Type B pancreatic cell (in vitro differentiated cells): ENCODE measurements at places on chromosomes 3 and 15. TPM values are rescaled to one million over a fixed set of nuclear protein-coding genes. Genes with fewer than 3 reads are reported as not detected.
A peak's percentile ranks its signal among the peaks of the same experiment; 100 is the strongest.

- H3K4me1 ChIP-seq: peaks cover 15% of the 10 kb centered on the region
- H3K36me3 ChIP-seq: peaks cover 28% of the 10 kb centered on the region
- no peak overlapping the region for H3K27ac ChIP-seq
- no peaks in the 10 kb centered on the region for H3K27me3 ChIP-seq
- no peak for DNase-seq
These were observed 16.1 kb upstream of the APH1B start for GRCh38 chr15:63261311-63261710.

PAQR5 gene
- total RNA-seq: 7.8 and 22.3 TPM in 2 replicates

GRCh38 chr3:196150481-196150880 is 60.7 kb downstream of the ZDHHC19 start:
- H3K36me3 ChIP-seq: no peaks in the 10 kb centered on the region
- no peak for DNase-seq
- no peaks in the 10 kb centered on the region for H3K4me1 ChIP-seq
- H3K4me3 ChIP-seq: no peak overlapping the region
- peaks cover 11% of the 10 kb centered on the region for H3K27me3 ChIP-seq
- no peak overlapping the region for H3K27ac ChIP-seq

SOX2 gene
- 20.5 and 70.4 TPM in 2 replicates for total RNA-seq

- H3K27ac ChIP-seq: no peak overlapping the region
- H3K4me3 ChIP-seq: no peak overlapping the region
- H3K36me3 ChIP-seq: no peaks in the 10 kb centered on the region
- H3K4me1 ChIP-seq: no peaks in the 10 kb centered on the region
- no peaks in the 10 kb centered on the region for H3K27me3 ChIP-seq
- no peak for DNase-seq
These were observed 321.8 kb downstream of the FEZF2 start for GRCh38 chr3:62051506-62051905.

GOLGA6B gene
- not detected in 2 replicates for total RNA-seq

CLDN18 gene
- 7.3 and 50.8 TPM in 2 replicates for total RNA-seq

DNA sequence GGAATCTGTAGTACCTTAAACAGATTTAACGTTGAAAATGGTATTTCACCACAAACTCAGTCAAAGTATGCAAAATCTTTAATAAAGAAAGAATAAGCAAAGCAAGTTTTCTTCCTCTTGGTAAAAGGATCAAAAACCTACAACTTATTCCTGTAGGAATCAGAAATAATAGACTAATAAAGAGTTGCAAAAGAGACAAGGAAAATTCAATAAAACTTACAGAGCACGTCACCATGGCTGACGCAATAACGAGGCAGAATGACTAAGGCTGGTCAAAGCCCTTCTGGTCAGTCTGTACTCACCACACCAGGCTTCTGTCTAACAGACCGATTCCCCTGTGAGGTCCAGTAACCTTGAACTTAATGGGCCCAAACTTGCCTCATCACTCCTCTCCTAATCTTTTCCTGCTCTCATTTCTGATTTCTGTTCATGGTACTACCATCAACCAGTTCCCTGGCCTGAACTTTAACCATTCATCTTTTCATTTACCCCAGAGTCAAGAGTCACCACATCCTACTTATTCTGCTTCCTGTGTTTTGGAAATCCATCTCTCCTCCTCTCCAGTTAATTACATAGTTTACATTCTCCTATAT is 5.0 kb downstream of the MASP1 start:
- no peaks in the 10 kb centered on the region for H3K36me3 ChIP-seq
- H3K4me3 ChIP-seq: no peak overlapping the region
- no peak for DNase-seq
- H3K27ac ChIP-seq: no peak overlapping the region
- peaks cover 13% of the 10 kb centered on the region for H3K4me1 ChIP-seq

DNA sequence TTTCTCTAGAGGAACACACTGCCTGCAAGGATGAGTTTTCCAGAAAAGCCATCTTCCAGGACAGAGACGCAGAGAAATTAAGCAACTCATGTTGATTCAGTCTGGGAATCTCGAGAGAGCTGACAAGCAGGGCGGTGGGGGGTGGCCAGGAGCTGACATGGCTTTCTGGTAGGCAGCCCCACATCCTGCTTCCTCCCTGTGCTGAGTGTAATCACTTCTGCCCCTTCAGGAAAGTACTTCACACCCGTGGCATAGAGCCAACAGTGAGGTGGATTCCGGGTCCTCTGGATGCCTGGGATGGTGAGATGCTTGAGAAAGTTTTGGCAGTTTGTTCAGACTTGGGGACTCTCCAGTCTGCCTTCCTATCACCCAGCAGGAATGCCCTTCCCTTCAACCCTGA is 221.1 kb downstream of the SLCO3A1 start:
- H3K27me3 ChIP-seq: peaks cover 4% of the 10 kb centered on the region
- DNase-seq: no peak
- peaks cover 4% of the 10 kb centered on the region for H3K36me3 ChIP-seq
- H3K27ac ChIP-seq: no peak overlapping the region

ZNF710 gene
- total RNA-seq: 34.7 and 47.2 TPM in 2 replicates

DNA sequence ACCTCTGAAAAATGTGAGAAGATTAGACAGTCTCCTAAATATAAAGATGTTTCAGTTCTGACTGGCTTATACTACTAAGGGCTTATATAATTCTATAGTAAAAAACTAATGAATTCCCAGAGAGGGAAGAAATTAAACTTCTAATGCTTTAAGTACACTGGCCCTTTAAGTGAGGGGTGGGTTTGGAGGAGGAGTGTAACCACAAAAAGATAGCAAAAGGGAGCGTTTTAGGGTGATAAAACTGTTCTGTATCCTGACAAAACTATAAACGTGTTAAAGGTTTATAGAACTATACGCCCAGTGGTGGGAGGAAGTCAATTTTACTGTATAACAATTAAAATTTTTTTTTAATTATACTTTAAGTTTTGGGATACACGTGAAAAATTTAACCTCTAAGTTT is 45.8 kb downstream of the CEP152 start:
- no peak for DNase-seq
- H3K27ac ChIP-seq: no peak overlapping the region
- no peaks in the 10 kb centered on the region for H3K27me3 ChIP-seq
- no peaks in the 10 kb centered on the region for H3K4me1 ChIP-seq
- peaks cover 23% of the 10 kb centered on the region for H3K36me3 ChIP-seq
- no peak overlapping the region for H3K4me3 ChIP-seq

GRCh38 chr3:12922881-12923431 is 81.6 kb upstream of the RPL32 start:
- H3K27me3 ChIP-seq: no peaks in the 10 kb centered on the region
- no peak overlapping the region for H3K27ac ChIP-seq
- no peak for DNase-seq
- peaks cover 4% of the 10 kb centered on the region for H3K36me3 ChIP-seq
- no peaks in the 10 kb centered on the region for H3K4me1 ChIP-seq
- no peak overlapping the region for H3K4me3 ChIP-seq

ADAMTS7 gene
- 8.4 and 51.9 TPM in 2 replicates for total RNA-seq

GRCh38 chr15:43103907-43104306 is 1.9 kb downstream of the UBR1 start:
- peaks cover 36% of the 10 kb centered on the region for H3K36me3 ChIP-seq
- peak overlapping the region; percentile 46 for H3K4me3 ChIP-seq

DNA sequence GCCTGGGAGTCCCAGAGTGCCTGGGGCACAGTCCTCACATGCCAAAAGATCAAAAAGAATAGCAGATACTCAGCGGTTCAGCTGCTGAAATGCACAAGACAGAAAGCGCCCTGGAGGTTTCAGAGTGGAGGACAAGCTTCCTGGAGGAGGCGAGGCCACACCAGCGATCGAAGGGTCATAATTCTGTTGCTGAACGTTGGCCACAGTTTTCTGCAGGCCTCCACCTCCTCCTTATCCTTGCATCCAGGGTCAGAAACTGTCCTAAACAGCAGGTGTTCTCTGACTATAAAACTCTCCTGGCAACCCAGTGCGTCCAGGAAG is 220.3 kb upstream of the LINGO1 start:
- H3K4me3 ChIP-seq: no peak overlapping the region
- H3K27ac ChIP-seq: peak overlapping the region; percentile 21

DNA sequence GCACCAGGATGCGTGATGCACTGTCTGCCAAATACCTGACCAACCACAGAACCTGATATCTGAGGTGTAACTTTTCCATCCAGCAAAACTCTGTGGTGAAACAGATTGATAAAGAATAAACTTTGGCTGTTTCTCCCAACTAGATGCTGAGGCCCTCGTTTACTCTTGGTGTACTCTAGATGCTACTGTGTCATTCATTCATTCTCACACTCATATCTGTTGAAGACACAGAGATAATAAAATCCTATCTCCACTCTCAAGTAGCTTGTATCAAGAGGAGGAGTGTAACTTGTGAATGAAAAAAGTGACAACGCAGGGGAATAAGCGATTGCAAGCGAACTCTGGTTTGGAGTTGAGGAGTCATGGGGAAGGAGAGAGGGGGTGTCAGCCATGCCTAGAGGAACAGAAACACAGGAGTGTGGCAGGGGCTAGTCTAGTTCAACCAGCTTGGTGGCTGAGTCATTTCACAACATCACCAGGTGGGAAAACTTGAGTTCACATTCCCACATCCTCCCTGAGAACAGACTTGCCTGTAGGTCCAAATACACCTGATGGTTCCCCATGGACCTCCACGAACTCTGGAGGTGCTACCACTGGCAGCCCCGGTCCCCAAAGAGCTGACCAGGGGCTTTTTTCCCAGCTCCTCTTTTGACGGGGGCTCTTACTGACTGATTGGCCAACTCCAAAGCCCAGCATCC is 73.3 kb upstream of the SNRK start:
- H3K4me3 ChIP-seq: no peak overlapping the region
- peaks cover 11% of the 10 kb centered on the region for H3K4me1 ChIP-seq
- DNase-seq: no peak

MUC13 gene
- total RNA-seq: 38.3 and 92.6 TPM in 2 replicates

DNA sequence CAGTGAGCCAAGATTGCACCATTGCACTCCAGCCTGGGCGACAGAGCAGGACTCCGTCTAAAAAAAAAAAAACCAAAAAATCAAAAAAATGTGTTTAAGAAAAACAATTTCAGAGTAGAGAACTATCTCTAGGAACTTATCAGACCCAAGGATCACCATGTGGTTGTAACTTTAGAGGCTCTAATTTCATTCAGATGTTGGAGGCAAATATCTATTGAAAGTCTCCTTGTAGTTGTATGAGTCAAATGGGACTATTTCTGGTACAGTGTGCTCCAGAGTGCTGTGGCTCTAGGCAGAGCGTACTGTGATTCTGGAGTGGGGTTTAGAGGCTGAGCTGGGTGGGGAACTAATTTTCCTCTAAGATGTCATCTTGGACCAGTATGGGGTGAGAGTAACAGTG is 398.7 kb downstream of the SHQ1 start:
- no peak overlapping the region for H3K4me3 ChIP-seq
- peaks cover 9% of the 10 kb centered on the region for H3K4me1 ChIP-seq
- H3K27me3 ChIP-seq: peaks cover 13% of the 10 kb centered on the region
- no peak for DNase-seq
- peaks cover 8% of the 10 kb centered on the region for H3K36me3 ChIP-seq
- no peak overlapping the region for H3K27ac ChIP-seq

DNA sequence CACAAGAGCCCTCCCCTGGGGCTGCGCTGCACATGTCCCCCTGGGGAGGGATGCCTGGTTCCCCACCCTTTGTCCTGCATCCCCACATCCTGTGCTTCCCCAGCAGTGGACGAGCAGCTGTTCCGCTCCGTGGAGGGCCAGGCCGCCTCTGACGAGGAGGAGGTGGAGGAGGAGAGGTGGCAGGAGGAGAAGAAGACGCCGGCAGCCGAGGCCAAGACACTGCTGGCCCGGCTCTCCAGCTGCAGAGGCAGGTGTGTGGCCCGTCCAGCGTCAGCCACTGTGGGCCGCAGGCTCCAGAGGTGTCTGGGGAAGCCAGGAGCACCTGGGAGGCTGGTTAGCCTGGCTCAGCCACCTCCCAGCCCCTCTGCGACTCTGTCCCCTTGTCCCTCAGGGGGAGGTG is 27.9 kb upstream of the GP9 start:
- H3K4me1 ChIP-seq: no peaks in the 10 kb centered on the region
- H3K27ac ChIP-seq: no peak overlapping the region
- DNase-seq: no peak
- no peaks in the 10 kb centered on the region for H3K27me3 ChIP-seq

CD200 gene
- 11.9 and 20.1 TPM in 2 replicates for total RNA-seq

DPPA2 gene
- 0.36 TPM in 1 of 2 replicates, not detected in the other for total RNA-seq

GRCh38 chr3:121957674-121958415 is 63.6 kb downstream of the SLC15A2 start:
- H3K27me3 ChIP-seq: no peaks in the 10 kb centered on the region
- no peaks in the 10 kb centered on the region for H3K4me1 ChIP-seq
- no peak overlapping the region for H3K4me3 ChIP-seq
- DNase-seq: no peak

DNA sequence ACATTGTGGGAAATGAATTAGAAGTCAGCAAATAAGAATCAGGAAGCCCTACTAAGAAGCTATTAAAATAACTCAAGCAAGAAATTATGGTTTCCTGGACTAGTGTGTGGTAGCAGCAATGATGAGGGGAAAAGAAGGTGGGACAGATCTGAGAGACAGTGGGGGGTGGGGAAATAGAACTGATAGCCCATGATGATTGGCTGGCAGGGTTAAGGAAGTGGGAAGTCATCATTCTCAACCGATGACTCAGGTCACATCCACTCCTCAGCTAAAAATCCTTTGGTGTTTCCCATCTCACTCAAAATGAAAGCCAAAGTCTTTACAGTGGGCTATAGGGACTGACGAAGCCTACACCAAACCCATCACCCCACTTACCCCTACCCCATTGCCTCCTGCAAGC is 153.9 kb upstream of the ARHGEF26 start:
- H3K27me3 ChIP-seq: no peaks in the 10 kb centered on the region
- H3K36me3 ChIP-seq: no peaks in the 10 kb centered on the region
- H3K4me3 ChIP-seq: no peak overlapping the region
- H3K27ac ChIP-seq: no peak overlapping the region
- H3K4me1 ChIP-seq: no peaks in the 10 kb centered on the region

GRCh38 chr15:57340682-57341259 is 35.5 kb upstream of the CGNL1 start:
- H3K27me3 ChIP-seq: no peaks in the 10 kb centered on the region
- H3K4me1 ChIP-seq: peaks cover 24% of the 10 kb centered on the region

DNA sequence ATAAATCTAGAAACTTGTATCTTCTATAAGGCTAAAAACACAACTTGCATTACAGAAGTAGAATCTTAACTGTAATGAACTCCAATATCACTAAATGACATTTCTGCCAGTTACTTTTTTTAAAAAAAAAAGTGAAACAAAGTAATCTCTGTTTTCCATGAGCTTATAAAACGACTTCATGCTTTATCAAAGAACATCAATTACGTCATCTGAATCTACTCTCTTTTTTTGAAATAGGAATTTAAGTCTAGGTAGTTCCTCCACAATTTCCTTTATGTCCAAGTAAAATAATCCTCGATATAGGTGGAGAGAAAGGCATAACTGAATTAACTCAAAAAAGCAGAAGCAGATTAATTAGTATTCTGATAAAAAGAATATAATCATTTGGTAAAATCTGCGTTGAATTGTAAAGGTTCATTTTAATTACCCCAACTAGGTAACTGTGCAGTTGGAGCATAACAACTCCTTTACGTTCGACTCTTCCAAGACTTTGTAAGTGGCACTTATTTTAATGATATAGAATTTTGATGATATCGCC is 1.4 kb downstream of the UACA start:
- DNase-seq: no peak
- peaks cover 23% of the 10 kb centered on the region for H3K4me1 ChIP-seq
- no peaks in the 10 kb centered on the region for H3K36me3 ChIP-seq

- H3K4me1 ChIP-seq: no peaks in the 10 kb centered on the region
- H3K27ac ChIP-seq: no peak overlapping the region
- H3K27me3 ChIP-seq: peaks cover 21% of the 10 kb centered on the region
- no peak overlapping the region for H3K4me3 ChIP-seq
These were observed 103.2 kb upstream of the ONECUT1 start for GRCh38 chr15:52893338-52893737.

- no peak for DNase-seq
- H3K4me3 ChIP-seq: no peak overlapping the region
These were observed 28.9 kb upstream of the ICE2 start for GRCh38 chr15:60507596-60508424.

MLF1 gene
- 12.3 and 23.8 TPM in 2 replicates for total RNA-seq

- DNase-seq: no peak
- peak overlapping the region; percentile 81 for H3K4me3 ChIP-seq
- H3K4me1 ChIP-seq: peaks cover 55% of the 10 kb centered on the region
- peak overlapping the region; percentile 94 for H3K27ac ChIP-seq
- H3K36me3 ChIP-seq: no peaks in the 10 kb centered on the region
These were observed 46.5 kb upstream of the SMAD6 start for GRCh38 chr15:66655511-66655910.
